ENCODE measurements at places on chromosomes 11 and 22.

DNA sequence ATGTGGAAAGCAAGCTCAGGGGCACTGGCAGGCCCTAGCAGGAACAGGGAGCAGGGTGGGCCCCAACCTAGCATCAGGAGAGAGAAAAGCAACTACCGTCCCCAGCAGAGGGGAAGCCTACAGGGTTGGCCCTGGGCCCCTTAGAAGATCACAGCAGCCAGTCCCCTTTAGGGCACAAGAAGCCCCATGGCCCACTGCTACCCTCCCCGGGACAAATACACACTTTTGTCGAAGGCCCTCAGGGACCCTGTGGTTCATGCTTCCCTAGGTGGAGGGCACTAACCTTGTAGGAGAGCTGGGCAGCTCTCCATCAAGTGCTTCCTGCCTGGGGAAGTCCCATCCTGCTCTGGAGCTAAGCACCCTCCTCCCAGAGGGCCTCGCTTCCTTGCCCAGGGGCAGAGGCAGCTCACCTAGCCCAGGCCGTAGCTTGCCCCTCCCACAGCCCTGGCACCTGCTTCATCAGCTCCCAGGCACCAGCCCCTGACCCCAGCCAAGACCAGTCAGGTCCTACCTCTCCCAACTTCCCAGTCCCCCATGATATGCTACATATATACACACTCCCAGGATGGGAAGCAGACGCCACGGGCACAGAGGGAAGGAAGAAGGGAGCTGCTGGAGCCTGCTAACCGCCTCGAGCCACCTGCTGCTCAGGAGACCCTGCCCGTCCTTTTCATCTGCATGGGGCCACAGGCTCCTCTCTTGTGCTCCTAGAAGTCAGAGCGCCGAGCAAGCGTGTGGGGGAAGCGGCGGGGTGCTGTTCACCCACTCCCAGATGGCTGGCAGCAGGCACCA, 20.1 kb downstream of the SUN2 start:
- DNase-seq, result no peak

GRCh38 chr11:24163841-24164240, 333.0 kb upstream of the LUZP2 start:
- DNase-seq, result no peak

GRCh38 chr11:834371-835316, 1.9 kb downstream of the CD151 start:
- DNase-seq, result no peak

GRCh38 chr11:119533921-119534736, 111.2 kb upstream of the THY1 start:
- DNase-seq, result peak; percentile 3

- no peak for DNase-seq
These were observed 544.0 kb downstream of the NTM start for GRCh38 chr11:131914361-131914774.

GRCh38 chr11:62556875-62557631, 10.4 kb upstream of the AHNAK start:
- no peak for DNase-seq

- DNase-seq, result no peak
These were observed 27.9 kb downstream of the RNF169 start for GRCh38 chr11:74776546-74776945.

- DNase-seq, result no peak
These were observed 1.2 kb downstream of the CAPRIN1 start for GRCh38 chr11:34052608-34053160.

DNA sequence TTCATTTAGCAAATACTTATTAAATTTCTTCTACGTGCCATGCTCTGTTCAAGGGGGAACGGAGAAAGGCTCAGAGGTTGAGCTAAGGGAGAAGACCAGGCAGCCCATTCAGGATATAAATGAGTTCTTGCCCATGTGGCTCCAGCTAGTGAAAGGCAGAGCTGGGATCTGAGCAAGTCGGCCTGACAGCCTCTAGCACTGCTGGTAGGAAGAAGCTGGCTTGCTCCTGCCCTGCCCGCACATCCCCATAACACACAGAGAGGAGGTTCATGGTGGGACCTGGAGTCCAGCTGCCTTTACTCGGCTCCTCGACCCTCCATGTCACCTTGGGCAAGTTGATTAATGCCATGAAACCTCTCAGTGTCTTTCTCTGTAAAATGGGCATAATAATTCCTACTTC, 2.0 kb downstream of the SLC15A3 start:
- DNase-seq, result no peak

DNA sequence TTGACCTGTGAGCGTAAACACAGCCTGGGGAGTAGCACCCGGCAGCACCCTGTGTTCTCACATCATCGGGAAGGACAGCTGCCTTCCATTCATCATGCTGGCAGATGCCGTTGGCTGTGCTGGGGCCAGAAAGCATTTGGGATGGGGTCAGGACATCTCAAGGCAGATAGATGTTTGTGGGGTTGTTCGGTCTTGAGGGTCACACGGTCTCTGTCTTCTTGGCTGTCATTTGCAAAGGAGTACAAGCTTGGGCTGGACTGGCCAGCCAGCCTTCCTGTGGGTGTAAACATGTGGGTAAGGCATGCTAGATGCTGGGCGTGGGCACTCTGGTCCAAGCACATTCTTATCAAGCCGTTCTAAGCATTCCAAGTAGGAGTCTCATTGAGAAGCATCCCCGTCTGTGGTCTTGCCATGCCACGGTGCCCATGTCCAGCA, 81.4 kb downstream of the TBC1D22A start:
- DNase-seq, result no peak

DNA sequence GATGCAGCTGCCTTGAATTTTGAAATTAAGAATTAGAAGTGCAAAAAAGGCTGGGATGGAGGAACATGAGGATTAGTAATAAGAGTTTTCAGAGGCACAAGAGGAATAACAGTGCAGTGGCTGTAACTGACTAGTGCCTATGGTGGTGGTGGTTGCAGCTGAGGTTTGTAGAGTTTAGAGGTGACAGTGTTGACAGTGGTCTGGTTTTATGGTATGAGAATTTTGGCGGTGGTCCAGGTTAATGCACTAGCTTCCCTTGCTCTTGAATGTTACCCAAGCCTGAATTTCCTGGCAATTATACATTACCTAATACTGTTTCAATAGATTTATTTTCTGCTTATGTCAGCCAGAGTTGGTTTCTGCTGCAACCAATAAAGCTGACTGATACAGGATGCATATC, 112.8 kb upstream of the C11orf87 start:
- DNase-seq, result peak; percentile 47

GRCh38 chr11:100948936-100949335, 180.7 kb downstream of the PGR start:
- no peak for DNase-seq

DNA sequence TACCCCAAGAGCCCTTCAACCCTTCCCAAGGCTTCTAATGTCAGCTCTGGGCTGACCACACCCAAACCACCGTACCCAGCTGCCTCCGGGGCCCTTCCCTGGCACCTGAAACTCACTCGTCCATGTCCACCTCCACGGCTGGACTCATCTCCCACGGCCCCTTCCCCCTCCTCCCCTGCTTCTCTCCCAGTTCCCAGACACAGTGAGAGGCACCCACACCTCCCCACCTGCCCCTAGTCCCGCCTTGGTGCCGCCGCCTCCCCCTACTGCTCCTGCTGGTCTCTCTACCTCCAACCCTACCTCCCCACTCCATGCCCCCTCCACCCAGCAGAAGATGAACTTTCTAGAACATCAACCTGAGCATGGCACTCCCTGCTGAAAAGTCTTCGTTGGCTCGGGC, 39.5 kb downstream of the ELFN2 start:
- no peak for DNase-seq

DNA sequence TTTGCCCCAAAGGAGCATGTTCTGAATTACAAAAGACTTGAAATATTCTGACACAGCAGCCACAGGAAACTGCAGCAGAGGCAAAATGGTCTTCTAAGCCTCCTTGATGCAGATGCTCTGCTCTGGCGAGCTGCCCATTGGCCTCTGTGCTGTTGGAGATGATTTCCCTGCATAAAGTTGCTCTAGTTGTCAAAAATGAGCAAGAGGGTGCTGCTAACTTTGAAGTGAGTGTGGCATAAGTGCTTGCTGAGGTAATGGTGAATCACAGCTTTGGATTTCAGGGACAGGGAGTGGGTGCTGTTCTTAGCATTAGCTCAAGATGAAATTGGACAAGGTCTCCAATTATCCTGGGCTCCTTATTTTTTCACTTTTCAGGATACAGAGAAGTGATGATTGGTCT, 435.4 kb downstream of the TMEM135 start:
- no peak for DNase-seq

GRCh38 chr22:38531251-38531938, 25.3 kb upstream of the DDX17 start:
- DNase-seq, result no peak

DNA sequence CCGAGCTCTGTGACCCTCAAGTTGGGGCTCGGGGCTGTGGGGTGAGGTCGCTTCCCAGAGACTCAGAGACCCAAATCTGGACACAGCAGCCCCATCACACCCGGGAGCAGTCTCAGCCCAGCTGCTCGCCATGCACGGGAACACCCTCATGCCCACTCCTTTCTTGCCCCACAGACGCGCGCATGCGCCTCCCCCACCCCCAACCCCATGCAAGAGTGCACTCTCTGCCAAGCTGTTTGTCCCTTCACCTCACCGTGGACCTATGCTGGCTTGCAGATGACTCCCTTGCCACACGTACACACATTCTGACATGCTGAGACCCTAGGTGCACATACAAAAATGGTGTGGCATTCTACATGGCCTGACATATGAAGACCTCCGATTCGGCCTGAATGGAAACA, 478 bp upstream of the CD248 start:
- no peak for DNase-seq

DNA sequence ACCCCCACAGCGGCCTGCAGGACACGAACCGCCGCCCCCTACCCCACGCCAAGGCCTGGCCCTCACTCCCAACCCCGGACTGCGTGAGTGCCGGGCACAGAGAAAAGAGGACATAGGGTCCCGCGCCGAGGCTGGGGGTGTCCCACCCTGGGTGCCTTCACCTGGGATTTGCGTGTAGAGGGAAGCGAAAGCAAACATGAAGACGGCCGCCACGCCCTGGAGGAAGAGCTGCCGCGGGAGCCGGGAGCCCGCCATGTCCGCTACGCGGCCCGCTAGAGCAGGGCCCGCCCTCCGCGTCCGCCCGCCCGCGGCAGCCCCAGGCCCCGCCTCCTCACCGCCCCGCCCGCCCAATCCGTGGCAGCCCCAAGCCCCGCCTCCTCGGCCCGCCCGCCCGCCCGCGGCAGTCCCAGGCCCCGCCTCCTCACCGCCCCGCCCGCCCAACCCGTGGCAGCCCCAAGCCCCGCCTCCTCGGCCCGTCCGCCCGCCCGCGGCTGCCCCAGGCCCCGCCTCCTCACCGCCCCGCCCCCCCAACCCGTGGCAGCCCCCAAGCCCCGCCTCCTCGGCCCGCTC, at the start of gene LMF2:
TSS of gene LMF2 (minus strand) at position 282 of the 570 bp plus-strand sequence. CDS start at position 255, 27 bp downstream.
- peak; percentile 89 for DNase-seq

DNA sequence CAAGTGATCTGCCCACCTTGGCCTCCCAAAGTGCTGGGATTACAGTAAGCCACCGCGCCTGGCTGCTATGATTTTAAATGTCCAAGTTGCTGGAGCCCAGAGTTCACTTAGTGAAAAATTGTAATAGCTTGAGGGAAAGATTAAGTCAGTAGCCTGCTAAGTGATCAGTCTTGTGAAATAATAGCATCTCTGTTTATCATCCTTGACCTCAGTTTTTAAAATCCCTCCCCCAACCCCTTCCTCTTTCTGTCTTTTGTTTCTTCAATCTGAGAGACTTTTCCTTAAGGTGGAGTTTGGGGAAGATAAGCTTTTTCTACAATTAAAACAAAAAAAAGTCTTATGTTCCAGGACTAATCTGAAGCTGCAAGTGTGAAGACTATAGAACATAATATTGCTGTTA, 6.4 kb downstream of the HIPK3 start:
- no peak for DNase-seq

DNA sequence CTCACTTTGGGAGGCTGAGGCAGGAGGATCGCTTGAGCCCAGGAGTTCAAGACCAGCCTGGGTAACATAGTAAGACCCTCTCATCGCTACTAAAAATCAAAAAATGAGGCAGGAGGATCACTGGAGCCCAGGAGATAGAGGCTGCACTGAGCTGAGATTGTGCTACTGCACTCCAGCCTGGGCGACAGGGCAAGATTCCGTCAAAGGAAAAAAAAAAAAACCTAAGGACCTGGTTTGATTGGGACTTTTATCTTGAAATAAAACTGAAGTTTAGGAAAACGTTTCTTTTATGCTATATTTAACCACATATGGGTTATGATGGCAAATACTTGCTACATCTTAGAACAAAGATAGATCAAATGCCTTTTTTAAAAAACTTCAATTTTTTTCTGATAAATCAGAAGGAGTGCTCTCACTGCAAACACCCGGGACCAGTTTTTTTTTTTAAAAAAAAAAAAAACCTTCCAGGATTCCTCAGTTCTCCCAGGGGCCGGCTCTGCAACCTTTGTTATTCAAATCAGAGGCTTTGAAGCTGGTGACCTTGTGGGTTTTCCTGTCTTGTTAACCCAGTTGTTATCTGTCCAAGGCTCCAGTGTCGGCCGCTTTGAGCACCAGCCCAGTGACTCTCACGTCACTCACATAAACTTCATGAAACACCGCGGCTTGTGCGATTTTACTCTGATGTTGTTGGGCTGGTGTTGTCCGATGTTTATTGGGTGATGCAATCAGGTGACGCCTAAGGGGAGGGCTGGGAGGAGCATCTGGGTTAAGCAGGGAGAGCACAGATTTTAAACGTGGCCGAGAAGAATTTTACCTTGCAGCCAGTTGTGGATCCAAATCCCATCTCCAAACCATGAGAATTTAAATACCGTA, 24.7 kb upstream of the SLC22A12 start:
- DNase-seq, result peak; percentile 15

DNA sequence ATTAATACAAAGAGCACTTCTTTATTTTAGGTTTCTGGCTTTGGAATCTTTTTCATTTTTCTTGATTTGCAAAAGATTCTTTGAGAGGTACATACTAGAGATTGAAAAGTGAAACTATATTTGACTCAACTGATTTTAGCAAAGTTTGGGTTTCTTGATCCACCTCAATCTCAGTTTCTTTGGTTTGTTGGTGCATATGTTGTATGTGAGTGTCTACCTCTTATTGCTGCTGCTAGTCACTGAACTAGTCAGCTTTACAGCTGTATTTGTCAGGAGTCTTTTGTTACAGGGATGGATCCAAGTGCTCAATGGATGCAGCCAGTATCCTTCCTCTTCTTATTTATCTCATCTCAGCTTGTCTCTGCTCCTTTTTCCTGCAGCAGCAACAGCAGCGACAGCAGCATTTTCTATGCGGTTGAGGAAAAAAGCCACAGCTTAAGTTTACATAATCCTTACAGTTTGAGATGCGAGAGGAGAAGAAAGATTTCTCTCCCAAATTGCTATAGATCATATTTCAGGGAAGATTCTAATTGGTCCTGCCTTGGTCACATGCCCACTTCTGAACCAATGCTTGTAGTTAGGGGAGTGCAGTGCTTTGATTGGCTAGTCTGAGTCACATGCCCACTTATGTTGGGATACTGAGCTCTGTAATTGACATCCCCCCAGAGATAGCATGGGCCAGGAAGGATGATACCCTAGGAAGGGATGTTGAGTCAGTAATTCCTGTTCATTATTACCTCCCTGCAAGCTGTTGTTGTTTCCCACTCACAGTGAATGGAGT, 10.0 kb upstream of the ZNRF3 start:
- no peak for DNase-seq

GRCh38 chr11:1445741-1446445, 40.7 kb downstream of the MOB2 start:
- no peak for DNase-seq

- no peak for DNase-seq
These were observed 29.1 kb downstream of the PPIL2 start for GRCh38 chr22:21694795-21695429.

GRCh38 chr11:102276362-102276761, 40.9 kb upstream of the BIRC3 start:
- no peak for DNase-seq
